ENCODE measurements at places on chromosomes 5 and 9.

DNA sequence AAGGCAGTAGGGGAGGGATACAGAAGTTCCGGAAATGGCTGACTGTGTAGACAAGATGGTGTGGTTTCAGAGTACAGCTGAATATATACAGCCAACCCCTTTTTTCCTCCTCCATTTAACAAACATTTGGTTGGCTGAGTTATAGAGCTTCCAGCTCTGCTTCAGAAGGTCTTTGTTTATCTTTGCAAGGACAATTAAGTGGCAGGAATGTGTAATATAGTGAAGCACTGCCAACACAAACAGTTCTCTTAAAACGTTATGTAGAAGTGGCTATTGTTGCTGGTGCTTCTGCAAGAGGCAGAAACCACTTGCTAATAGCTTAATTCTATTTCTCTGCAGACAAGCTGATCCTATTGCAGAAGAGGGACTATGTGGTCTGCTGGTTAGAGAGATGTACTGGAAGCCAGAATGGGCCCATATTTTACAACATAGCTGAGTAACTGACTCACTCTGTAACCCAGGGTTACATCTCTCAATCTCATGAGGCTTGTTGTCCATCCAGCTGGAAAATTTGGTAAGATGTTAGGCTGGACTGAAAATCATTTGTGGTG lies 62.7 kb upstream of the OSMR start:
- DNase-seq = no peak

DNA sequence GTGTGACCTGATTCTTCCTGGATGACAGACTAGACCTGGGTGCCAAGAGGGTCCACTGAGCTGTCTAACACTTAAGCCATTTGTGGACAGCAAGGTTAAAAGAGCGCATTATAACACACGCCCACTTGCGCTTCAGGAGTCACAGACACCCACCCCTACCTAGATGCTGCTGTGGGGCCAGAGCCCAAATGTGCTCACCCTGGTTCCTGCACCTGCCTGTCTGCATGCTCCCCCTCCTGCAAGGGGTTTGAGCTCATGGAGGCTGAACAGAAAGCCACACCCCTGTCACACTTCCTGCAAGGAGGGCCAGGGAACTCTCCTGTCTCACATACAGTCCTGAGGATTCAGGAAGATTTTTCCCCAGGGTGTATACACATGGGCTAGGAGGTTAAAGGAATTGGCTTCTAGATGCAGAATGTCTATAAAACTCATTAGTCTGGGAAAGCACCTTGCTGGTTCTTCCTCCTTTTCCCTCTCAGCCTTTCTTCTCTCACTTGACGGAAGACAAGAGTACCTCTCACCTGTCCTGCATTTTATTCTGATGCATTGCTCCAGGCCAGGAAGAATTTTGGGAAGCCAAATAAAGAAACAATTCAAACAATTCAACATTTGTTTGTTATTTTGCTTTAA lies 87.4 kb upstream of the LHFPL2 start:
- no peak for DNase-seq

GRCh38 chr5:135694012-135694411 lies 115.2 kb upstream of the CXCL14 start:
- DNase-seq = no peak

DNA sequence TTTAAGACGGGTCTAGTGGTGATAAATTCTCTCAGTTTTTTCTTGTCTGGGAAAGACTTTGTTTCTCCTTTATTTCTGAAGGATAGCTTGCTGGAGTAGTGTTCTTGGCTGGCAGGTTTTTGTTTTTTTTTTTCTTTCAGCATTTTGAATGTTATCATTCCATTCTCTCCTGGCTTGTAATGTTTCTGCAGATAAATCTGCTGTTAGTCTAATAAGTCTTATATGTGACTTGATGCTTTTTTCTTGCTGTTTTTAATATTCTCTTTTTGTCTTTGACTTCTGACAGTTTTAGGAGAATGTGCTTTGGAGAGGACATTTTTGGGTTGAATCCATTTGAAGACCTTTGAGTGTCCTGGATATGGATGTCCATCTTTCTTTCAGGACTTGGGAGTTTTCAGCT lies 16.0 kb downstream of the HSD17B4 start:
- no peak for DNase-seq

DNA sequence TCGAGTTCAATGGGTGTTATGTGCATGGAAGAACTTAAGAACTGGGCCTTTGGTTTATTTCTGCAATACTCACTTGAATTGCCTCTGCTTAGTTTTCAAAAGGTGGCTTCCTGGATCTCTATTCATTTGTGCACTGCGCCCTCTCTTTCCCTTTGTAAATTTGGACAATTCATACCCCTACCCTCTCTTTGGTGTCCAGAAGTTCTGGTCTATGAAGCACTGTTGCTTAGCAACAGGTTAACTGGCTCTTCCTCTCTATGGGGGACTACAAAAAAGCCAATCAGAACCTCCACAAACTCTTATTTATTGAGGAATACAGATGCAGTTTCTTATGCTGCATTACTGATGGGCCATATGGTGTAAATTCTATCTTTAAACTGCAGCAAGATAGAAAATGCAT lies 13.5 kb upstream of the FAM120A start:
- DNase-seq = no peak

DNA sequence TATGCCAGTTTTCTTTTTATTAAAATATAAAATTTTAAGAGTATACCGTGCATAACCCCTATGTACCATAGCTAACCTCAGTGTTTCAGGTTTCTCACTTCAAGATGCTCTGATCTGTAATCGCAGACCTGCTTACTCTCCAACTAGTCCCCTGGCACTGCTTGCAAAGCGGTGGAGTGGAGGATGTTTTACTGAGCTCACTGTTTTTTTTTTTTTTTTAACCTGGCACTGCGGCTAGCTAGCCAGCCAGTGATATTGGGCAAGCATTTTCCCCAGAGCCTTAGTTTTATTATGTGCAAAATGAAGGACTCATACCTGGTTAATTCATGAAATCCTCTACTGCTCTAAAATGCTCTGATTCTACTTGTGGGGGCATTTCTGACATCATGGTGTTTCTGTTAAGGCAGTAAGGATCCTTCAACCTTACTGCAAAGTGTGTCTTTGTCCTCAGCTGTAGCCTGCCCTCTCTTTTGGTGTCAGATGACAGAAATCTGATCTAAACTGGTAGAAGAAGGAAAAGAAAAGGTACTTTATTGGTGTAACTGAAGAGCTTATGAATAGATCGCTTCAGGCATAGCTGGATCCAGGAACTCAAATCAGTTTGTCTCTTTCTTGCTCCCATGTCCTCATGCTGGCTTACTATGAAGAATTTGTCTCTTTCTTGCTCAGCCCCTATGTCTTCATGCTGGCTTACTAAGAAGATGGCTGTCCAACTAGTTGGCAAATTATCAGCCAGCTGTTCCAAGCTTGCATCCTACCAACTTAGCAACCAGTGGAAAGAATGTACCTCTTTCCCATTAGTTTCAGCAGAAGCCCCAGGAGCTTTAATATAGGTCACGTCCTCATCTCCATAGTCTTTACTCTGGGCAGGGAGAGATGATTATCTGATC lies 59.8 kb downstream of the DOCK2 start:
- DNase-seq = no peak

GRCh38 chr5:168042284-168043068 lies 249.0 kb upstream of the WWC1 start:
- no peak for DNase-seq

Data from K562 (cell line).